NCI-H2107 (cell line): ENCODE measurements at places on chromosomes 1 and 21.
A peak's percentile ranks its signal among the peaks of the same experiment; 100 is the strongest.

DNA sequence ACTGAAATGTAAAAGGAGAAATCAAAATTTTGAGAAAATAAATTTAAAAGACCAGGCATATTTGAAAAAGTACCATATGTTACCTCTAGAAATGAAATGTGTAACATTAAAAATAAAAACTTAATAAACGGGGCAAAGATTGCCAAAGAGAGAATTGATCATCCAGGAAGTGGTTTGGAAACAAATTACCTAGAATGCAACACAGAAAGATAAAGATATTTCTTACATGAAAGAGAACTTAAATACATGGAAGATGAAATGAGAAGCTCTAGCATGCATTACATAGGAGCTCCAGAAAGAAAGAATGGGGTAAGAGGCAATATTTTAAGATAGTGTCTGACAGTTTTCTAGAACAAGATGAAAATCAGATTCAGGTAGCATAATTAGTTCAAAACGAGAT lies 235.9 kb upstream of the IRF2BP2 start:
- no peak for DNase-seq

DNA sequence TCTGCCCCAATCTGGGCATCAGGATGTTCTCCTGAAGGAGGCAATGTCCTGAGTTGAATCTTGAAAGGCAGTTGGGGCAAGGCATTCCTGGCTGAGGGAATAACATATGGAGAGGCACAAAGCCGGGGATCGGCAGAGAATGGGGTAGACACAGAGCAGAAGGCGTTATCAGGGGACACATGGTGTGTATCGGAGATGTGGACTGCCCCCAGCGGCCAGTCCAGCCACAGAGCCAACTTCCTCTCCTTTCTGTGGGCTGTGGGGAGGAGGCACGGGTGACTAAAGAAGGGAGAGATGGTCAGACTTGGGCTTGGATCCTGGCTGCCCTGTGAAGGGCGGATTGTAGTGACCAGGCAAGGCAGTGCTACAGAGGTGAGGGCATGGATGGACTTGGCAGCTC lies 32.1 kb downstream of the FOXD2 start:
- DNase-seq, result no peak

- DNase-seq, result no peak
These were observed at the start of gene AMIGO1 for GRCh38 chr1:109509176-109510134. Gene AMIGO1, minus strand, starts transcription at chr1:109509727. Its CDS starts 815 bp downstream, at chr1:109508912.

GRCh38 chr1:42017259-42017658 lies 98.5 kb upstream of the HIVEP3 start:
- no peak for DNase-seq

GRCh38 chr1:23867542-23867894 lies 572 bp downstream of the FUCA1 start:
- DNase-seq, result no peak

- DNase-seq, result no peak
These were observed 62.4 kb downstream of the CD247 start for GRCh38 chr1:167455786-167456446.

DNA sequence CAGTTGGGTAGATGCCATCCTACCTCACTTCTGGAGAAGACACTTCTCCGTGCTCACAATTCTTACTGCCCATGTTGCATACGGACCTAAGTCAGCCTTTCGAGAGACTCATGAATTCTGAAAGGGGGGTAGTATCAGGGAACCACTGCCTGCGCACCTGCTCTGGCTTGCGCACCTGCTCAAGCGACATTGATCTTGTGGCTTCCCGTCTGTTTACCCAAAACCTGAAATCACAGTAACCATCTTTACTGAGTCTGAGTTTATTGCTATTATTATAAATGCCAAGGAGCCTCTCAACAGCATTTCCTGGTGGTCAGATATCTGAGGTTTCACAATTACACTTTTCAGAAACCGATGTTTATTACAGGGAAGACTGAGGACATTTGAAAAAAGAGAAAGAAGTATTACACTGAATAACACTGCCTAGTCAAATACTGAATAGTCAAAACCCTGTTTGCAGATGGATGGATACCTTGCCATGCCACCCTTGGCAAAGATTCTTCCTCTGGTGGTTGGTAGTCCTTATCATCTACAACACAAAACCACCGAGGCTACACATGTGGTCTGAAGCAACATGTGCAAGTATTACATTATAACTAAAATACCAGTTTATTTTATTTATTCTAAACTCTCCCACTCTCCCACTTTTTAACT lies 208.7 kb downstream of the SIPA1L2 start:
- peak; percentile 73 for DNase-seq

- no peak for DNase-seq
These were observed 25.4 kb downstream of the MDM4 start for GRCh38 chr1:204541626-204542025.

DNA sequence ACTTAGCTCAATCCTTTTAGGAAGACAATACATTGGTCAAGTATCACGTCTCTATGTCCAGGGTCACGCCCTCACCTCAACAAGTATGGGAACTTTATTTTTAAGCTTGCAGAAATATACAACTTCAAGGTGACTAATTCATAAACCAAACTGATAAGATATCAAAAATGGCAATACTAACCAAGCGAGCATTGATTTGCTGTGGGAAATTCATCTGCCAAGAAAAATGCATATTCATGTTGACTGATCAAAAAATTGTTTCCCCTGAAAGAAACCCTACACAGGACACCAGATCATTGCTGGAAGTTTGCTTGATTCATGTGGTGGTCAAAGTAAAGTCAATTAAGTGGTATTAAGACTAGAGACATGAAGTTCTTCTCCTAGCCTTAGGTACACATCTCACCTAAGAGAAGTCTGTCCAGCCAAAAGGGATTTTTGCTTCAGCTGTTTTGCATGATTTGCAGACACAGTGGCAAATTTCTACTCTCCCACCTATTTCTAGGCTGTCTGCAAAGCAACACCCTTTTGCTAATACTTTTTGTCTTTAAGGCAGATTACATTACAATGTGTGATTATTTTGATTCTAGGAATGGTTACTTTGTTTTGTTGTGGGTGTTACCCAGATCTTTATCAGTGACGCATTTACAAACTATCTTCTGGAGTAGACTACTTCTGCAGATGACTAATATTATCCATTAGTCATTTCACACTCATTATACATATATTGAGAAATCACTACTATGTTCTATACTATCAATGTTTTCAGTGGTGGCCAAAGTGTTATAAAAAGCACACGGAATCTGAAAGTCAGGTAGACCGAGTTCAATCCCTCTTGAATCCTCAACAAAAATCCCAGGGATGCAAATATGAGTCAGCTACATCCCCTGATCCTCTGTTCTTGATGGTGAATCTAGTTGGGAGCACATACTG lies 12.4 kb downstream of the SAMSN1 start:
- DNase-seq, result no peak

DNA sequence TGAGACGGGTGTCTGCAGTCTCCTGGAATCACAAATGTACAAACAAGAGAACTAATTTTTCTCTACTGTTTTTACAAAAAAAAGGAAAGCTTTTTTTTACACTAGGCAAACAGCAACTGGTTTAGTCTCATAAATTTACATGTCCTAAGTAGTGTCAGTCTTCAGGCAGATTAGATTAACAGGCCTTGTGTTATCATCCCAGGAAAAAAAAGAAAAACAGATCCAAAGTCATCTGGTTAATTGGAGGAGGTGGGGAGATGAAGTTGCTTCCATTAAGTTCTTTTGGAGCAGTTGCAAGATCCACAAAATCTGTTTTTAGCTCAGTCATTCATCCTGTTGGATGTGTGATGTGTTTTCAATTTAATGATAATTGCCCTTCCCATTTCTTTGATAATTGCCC lies 363.5 kb upstream of the ADGRL2 start:
- no peak for DNase-seq

DNA sequence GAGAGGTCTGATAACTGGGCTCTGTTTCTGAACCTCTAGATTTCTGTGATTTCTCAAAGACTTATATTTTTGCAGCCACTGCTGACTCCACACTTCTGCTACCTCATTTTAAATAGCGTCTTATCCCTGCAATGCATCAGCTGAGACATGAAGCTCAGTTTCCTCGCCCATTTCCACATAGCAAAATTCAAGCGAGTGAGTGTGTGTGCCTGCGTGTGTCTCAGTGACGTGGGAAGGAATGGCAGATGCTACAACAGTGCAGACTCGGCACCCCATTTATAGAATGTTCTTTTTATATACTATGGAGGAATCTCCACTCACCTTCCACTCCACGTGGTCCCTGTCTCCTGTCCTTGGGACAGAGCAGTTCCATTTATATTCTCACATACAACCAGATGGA lies 35.7 kb downstream of the ZMYND12 start:
- no peak for DNase-seq

DNA sequence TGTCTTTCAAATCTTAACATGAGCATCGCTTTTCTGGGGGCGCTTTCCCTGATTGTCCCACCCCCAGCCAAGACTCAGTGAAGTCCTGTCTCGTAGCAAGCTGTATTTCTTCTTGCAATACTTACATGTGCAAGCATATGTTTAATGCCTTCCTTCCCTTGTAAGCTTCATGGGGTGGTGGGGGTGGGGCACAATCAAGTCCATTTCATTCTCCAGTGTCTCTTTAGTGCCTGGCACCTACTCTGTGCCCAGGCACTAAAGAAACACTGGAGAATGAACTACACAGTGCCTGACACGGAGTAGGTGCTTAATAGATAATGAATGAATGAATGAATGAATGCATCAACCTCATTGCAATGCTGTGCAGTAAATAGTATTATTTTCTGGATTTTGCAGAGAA lies 143.1 kb downstream of the PLPP3 start:
- DNase-seq, result no peak

DNA sequence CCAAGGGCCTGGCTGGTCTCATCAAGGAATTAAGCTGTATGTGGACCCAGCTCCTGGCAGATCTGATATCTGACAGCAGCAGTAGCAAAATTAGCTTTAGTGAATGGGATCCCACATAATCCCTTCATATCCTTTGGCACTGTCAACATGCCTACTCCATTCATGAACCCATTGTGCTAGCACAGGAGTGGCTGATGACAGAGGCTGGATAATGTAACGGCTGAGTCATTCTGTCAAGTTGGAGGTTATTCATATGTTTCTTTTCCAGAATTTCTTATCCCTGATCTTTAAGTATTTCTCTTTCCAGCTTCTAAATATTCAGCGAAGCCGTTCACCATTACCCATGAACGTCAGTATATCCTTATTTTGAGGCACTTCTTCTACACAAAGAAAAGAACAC lies 84.3 kb downstream of the EXTL2 start:
- no peak for DNase-seq

GRCh38 chr1:172978595-172978994 lies 72.1 kb downstream of the TNFSF18 start:
- DNase-seq, result no peak

GRCh38 chr1:90186506-90187322 lies 191.8 kb downstream of the ZNF326 start:
- DNase-seq, result no peak
